ENCODE measurements at places on chromosomes 12 and 14. TPM values are rescaled to one million over a fixed set of nuclear protein-coding genes. Genes with fewer than 3 reads are reported as not detected.

The NTN4 gene
- not detected for polyA plus RNA-seq

The CDKN1B gene
- 18.9 TPM for polyA plus RNA-seq

The JAG2 gene
- not detected for polyA plus RNA-seq

GRCh38 chr14:104891664-104892530 lies 26.8 kb downstream of the CEP170B start:
- DNase-seq: no peak

GRCh38 chr12:57609101-57609780 lies 2.0 kb upstream of the ARHGEF25 start:
- DNase-seq: no peak

DNA sequence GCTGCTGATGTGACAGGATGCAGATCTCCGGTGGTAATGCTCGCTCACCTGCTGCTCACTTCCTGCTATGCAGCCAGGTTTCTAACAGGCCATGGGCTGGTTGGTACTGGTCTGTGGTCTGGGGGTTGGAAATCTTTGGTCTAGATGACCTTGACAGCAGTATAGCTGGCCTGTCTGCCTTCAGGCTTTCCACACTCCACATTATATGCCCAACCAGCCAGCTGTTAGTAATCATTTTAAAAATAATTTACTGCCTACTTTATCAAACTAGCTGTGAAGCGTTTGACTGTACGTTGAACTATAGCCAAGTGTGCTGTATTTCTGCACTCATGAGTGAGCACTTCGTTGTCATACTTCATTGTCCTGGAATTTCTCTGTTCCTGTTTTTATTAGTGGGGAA lies 424.0 kb upstream of the GARIN6 start:
- DNase-seq: no peak

- no peak for DNase-seq
These were observed 84.6 kb downstream of the SLC38A6 start for GRCh38 chr14:61065656-61066055.

- DNase-seq: no peak
These were observed 916 bp upstream of the PAWR start for GRCh38 chr12:79691511-79692248.

DNA sequence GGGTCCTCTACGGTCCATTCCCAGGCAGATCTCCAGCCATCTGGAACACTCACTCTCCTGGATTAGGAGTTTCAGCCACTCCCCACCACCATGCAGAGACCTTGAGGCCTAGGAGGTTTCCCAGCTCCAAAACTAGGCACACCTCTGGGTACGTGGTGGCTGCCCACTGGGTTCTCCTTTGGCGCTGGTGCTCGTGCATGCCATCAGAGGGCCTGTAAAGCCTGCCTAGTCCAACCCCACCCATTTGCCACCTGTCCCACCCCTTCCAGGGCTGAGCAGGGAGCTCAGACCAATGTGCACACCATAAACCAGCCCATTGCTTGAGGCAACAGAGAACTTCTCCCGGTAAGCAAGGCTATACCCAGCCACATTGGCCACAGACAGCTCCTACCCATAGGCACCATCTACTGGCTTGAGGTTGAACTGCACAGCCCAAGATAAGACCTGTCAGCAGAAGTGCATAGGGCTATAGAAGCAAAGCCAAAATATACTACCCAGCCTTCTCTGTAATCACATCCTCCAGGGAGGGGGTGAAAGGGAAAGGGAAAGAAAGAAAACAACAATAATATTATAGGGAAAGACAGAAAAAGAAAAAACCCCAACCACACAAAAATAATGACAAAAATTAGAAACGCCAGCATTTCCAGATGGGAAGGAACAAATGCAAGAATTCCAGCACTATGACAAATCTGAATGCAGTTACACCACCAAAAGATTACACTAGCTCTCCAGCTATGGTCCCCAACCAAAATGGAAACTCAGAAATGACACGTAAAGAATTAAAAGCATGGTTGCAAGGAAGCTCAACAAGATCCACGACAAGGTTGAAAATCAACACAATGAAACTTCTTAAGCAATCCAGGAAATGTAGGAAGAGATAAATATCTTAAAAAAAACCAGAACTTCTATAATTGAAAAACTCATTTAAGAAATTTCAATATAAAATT lies 111.9 kb upstream of the CCDC175 start:
- DNase-seq: no peak

- no peak for DNase-seq
These were observed 67.2 kb downstream of the GLT1D1 start for GRCh38 chr12:128920468-128920867.

- peak; percentile 84 for DNase-seq
These were observed 136.4 kb upstream of the KRAS start for GRCh38 chr12:25386831-25387731.

- peak; percentile 23 for DNase-seq
These were observed 22.1 kb downstream of the LGMN start for GRCh38 chr14:92726135-92726932.

DNA sequence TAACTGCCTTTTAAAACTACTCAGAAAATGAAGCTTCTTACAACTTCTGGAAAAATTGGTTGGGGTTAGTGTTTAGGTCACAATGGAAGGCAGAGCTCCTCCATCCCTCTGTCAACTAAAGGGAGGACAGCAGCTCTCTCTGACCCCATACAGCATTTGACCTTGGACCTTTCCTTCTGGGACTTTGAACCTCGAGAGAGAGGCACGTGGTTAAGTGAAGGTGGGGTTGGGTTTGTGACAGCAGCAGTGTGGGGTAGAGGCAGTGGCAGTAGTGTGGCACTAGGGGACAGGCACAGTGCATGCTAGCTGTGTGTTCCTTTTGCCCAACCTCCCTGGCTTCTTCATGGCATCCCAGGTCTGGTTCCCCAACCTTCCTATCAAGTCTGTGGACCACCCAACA lies 9.4 kb upstream of the C12orf75 start:
- DNase-seq: peak; percentile 26

DNA sequence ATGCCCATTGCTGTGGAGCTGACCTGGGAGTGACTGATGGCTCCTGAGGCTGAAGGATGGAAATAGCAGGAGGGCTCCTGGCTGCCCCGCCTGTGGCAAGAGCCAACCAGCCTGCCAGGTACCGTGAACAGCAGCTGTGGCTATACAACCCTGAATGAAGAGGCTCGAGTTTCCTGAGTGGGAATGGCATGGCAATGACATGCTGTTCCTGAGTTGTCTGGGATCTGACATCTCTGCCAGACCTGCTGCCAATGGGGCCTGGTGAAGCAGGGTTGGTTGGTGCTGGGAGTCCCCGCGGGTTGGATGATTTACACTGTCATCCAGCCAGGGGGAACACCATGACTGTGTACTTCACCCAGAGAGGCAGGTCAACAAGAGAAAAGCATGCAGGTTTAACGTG lies 31.8 kb upstream of the LRRC10 start:
- DNase-seq: no peak

Measured in CD4-positive, CD25-positive, alpha-beta regulatory T cell (primary cell).